ENCODE measurements at places on chromosomes 13 and 19.
A peak's percentile ranks its signal among the peaks of the same experiment; 100 is the strongest.

GRCh38 chr19:45040059-45040771 is 1.4 kb downstream of the CLASRP start:
- H3K27me3 ChIP-seq: no peaks in the 10 kb centered on the region
- H3K4me1 ChIP-seq: peaks cover 21% of the 10 kb centered on the region
- peak overlapping the region; percentile 99 for H3K4me3 ChIP-seq
- no peak overlapping the region for H3K27ac ChIP-seq

DNA sequence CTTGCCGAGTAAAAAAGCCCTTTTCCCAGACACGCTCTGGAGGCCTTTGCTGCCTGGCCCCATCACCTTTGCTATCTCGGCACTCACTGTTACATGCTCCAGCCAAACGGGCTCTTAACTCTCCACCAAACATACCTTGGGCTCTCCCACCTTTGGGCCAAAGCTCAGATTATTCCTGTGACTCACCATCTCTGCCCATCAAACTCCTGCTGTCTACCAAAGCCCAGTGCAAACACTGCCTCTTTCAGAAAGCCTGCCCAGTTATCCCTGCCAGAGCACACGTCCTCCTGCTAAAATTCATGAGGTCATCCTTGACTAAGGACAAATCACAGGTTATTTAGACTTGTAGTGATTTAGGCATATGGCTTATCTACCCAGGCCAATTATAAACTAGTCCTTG is 48.1 kb upstream of the SERPINE3 start:
- H3K27ac ChIP-seq: no peak overlapping the region
- H3K27me3 ChIP-seq: peaks cover 12% of the 10 kb centered on the region
- no peak overlapping the region for H3K4me3 ChIP-seq
- no peak for DNase-seq
- no peaks in the 10 kb centered on the region for H3K36me3 ChIP-seq

DNA sequence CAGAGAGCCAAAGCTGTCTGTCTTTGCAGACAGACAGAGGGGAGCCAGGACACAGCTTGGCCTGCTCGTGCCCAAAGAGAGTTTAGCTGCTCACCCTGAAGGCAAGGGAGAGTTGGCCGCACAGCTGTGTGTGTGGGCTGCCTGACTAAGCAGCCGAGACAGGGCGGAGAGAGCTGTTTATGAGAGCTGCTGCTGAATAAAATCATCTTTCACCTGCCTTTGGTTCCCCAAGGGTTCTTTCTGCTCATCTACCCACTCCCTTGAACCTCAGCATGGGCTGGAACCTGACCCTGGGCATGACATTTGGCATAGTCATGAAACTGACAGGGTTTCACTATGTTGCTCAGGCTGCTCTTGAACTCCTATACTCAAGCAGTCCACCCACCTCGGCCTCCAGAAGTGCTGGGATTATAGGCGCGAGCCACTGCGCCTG is 98.2 kb downstream of the RBM26 start:
- H3K36me3 ChIP-seq: peaks cover 3% of the 10 kb centered on the region
- peaks cover 11% of the 10 kb centered on the region for H3K27me3 ChIP-seq
- no peak for DNase-seq
- no peak overlapping the region for H3K4me3 ChIP-seq
- peaks cover 1% of the 10 kb centered on the region for H3K4me1 ChIP-seq

DNA sequence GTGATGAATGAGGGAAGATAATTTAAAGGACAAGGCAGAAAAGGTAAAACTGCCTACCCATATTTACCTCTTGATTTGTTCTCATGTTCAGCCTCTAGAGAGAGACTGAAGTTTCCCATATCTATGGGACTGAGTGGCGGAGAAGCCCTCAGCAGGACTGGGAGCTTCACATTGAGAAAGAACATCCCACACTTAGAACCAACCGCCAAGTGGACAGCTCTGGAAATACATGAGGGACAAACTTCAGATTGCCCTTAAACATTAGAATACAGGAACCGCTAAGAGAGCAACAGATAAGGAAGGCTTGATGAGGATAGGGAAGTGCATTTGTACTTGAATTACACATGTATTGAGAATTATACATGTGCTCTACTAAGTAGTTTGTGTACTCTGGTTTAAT is 316.0 kb upstream of the MIR17HG start:
- DNase-seq: no peak
- H3K36me3 ChIP-seq: no peaks in the 10 kb centered on the region
- no peaks in the 10 kb centered on the region for H3K27me3 ChIP-seq
- H3K27ac ChIP-seq: no peak overlapping the region
- H3K4me1 ChIP-seq: no peaks in the 10 kb centered on the region
- H3K4me3 ChIP-seq: no peak overlapping the region

DNA sequence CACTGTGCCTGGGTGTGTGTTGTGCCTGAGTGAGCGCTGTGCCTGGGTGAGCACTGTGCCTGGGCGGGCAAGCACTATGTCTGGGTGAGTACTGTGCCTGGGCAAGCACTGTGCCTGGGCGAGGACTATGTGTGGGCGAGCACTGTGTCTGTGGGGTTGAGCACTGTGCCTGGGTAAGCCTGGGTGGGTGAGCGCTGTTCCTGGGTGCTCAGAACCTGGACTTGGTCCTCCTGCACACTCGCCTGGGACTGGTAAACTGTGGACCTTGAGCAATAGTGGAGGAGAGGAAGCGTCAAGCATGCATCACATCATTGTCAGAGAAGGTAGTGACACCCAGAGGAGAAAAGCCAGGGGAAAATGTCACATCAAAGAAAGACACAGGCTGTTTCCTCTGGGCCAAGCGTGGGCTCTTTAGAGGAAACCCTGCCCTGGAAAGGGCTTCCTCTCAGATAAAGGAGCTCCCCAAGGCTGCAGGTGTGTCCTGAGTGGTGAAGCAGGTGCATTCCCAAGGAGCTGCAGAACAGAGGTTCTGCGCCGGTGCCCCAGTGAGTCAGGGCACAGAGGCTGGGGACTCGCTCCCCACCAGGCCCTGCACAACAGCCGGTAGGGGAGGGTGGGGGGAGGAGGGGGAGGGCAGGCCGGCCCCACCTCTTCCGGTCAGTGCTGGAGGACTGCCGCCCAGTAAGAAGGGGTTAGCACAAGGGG is 141.2 kb downstream of the TEX29 start:
- H3K27me3 ChIP-seq: peaks cover 17% of the 10 kb centered on the region
- no peak for DNase-seq
- H3K4me3 ChIP-seq: no peak overlapping the region
- H3K27ac ChIP-seq: no peak overlapping the region
- peaks cover 3% of the 10 kb centered on the region for H3K4me1 ChIP-seq

DNA sequence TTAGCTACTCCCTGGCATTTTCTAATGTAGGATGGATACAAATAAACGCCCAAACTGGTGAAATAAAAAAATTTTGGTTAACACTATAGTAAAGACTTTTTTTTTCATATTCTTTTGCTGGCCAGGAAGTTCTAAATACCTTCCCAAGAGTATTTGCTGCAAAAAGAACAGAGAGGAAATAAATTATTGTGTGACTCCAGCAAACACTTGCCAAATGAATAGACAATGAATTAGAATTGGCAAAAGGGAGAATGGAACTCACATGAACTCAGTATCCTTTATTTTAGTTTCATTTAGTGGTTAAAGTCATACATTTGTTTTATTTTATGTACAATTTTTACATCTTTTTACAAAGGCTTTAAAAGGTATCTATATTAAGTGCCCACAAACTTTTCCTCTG is 58.1 kb downstream of the LACC1 start:
- H3K4me3 ChIP-seq: no peak overlapping the region
- peaks cover 3% of the 10 kb centered on the region for H3K27me3 ChIP-seq
- no peaks in the 10 kb centered on the region for H3K36me3 ChIP-seq

All from activated T-helper 2 cell treated with anti-CD3 and anti-CD28 coated beads, Interferon-gamma antibody, Interleukin-2, Interleukin-4, amounts not matched to agents 10 μg/mL and 5 μg/mL and 100 μg/mL, durations not matched to agents 14 hours and 24 hours and 36 hours (primary cell).